Activated CD4-positive, alpha-beta T cell treated with anti-CD3 and anti-CD28 coated beads, Interleukin-2, amount 50 U/mL, for 24 hours (primary cell): ENCODE measurements at places on chromosomes 5 and 9.

DNA sequence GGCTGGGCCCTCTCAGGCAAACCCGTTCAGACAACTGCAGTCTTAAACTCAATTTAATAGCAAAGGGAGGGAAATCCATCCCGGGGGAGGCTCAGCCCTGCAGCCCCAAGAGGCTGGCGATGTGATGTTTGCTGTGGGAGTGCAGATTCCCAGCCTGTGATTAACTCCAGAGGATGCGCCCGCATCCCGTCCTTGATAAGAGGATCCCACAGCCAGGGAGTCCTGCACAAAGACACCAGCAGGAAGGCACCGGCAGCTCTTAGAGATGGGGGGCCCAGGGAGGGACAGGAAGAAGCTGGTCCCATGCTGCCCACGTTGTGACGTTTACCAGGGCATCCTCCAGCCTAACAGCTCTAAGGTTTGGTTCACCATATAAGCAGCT, 64.7 kb downstream of the MRPL36 start:
- no peak for DNase-seq

GRCh38 chr9:128798896-128799295, 11.8 kb downstream of the TBC1D13 start:
- no peak for DNase-seq

- DNase-seq = no peak
These were observed 49.7 kb upstream of the PLEKHG4B start for GRCh38 chr5:42250-42649.

GRCh38 chr5:171845857-171846256, 60.2 kb downstream of the SMIM23 start:
- DNase-seq = no peak

- DNase-seq = no peak
These were observed 32.1 kb downstream of the FAM163B start for GRCh38 chr9:133576875-133577736.

- no peak for DNase-seq
These were observed 15.4 kb downstream of the POC5 start for GRCh38 chr5:75701856-75702255.

- DNase-seq = no peak
These were observed 3.9 kb downstream of the AMACR start for GRCh38 chr5:34003941-34004340.

DNA sequence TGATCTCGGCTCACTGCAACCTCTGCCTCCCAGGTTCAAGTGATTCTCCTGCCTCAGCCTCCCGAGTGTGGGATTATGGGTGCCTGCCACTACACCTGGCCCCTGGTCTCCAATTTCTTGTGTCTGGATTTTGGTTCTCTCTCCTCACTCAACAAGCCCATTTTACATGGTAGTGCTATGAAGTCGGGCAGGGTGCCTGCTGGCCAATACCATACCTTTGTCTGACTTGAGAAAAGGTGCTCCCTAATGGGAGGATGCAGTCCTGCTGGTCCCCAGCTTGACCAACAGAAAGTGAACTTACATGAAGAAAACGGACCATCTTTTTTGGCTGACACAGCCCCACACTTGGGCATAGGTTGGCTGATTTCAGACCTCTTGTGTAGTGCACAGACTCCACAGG, 21.6 kb upstream of the PTGS1 start:
- DNase-seq = no peak

GRCh38 chr5:171236651-171237050, 72.4 kb upstream of the TLX3 start:
- no peak for DNase-seq

- no peak for DNase-seq
These were observed 103.0 kb downstream of the PCSK1 start for GRCh38 chr5:96329886-96330529.

DNA sequence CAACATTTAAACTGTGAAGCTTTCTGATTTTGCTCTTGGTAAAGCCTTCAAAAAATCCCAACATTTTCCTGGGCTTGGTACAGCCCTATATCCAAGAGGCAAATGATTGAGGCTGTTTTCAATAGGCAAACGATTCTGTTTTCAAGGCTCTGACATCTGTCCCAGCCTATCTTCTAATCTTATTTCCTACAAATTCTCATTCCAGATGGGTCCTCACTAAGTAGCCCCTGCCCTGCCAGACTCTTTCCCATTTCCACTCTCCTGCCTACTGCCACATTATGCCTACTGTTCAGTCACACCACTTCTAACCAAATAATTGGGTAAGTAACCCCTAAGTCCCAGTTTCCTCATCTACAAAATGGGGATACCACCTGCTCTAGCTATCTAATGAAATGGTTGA, 3.5 kb downstream of the GBA2 start:
- DNase-seq = no peak

DNA sequence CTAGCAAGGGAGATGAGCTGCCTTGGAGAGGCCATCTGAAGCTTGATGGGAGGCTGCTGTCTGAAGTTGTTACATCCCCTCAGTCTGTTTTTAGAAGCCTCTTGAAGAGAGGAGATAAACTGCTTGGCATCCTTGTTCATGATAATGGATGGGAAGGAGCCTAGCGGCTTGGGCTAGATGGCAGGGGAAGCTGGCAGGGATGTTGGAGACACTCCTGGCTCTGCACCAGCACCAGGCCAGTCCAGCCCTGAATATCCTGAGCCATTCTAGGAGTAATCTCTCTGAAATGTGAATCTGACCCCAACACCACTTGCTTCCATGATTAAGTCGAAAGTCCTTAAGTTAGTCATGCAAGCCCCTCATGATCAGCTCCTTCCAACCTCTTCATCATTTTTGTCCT, 310.5 kb downstream of the NSG2 start:
- no peak for DNase-seq

DNA sequence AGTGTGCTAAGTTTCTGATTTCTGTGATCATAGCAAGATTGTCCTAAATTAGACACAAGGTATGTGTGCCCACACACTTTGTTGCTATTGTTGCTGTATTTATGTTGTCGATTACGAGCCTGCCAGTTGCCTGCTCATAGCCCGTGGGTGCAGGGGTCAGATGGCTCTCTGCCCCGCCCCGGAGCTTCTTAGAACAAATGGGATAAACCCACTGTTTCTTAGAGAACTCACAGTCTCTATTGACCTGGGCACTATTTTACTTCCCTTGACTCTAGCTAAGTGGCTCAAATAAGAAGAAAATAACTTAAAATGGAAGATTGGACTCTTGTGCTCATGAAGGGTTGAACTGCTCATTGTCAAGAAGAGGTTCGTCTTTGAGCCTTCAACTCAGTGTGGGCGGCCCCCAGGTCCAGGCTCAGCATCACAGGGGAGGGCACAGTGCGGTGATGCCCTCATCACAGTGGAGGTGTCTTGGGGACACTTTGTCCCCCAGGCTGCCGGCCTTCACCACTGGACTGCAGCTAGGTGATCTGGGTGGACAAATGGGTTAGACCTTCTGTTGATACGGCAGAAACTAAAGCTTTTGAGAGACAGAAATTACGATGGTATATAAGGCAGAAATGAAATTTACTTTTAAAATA, 155.5 kb downstream of the TENT4A start:
- no peak for DNase-seq

- no peak for DNase-seq
These were observed 377.6 kb downstream of the DNAH5 start for GRCh38 chr5:13566871-13567339.

DNA sequence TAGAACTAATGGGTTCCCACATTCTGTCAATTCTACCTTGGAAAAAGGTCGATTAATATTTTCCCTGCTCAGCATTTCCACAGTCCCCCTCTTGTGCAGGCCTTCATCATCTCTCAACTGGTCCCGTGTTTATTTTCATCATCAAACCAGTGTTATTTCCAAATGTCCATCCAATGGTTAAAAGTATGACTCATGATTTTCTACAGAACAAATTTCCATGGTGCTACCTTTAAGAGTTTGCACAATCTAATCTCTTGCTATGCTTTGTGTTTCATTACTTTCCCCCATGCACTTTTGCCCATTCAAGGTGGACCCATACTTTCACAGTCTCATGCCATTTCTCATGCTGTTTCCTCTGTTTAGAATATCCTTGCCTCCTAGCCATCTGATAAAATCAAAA, 143.7 kb downstream of the CCDC192 start:
- DNase-seq = no peak
